Heart right ventricle (tissue), 16 donors: ENCODE measurements at places on chromosomes 6 and 20. TPM values are rescaled to one million over a fixed set of nuclear protein-coding genes. Genes with fewer than 3 reads are reported as not detected.

GRCh38 chr6:139828751-139829519, 454.5 kb upstream of the CITED2 start:
- DNase-seq: no peak

- DNase-seq: no peak
Measured at GRCh38 chr6:56927538-56928453, 27.1 kb upstream of the BEND6 start.

Gene MYL9
- 2,051 TPM for total RNA-seq

DNA sequence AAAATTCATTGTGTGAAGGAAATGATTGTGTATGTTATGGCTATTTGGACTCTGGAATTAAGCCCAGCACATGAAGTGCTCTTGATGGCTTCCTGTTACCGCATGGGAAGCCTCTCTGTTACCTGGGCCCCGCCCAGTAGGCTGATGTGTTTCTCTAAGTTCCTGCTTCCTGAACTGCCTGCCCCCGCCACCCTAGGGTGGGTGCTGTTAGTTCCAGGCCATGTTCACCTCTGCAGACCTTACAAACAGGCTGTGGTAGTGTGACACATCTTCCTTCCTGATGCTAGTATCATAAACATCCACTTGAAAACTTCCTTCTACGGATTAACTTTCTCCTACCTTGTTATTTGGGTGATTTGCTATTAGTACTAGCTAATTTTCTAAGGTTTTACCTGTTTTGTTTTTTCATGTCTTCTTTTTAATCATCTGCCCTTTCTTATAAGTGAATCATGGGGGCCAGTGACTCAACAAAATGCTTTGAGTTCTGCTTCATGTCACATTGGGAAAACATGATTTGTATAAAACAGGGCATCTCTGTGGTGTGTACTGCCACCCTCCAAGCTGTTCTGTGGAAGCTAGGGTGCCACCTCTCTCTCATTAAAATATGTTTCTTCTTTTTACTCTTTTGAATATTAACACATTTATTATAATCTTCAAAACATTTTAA, 40.6 kb downstream of the SH3BGRL2 start:
- peak; percentile 21 for DNase-seq

- no peak for DNase-seq
Measured at GRCh38 chr6:93366506-93366905, 52.9 kb downstream of the EPHA7 start.

Gene RUNX2
- total RNA-seq: 3.0 TPM

- no peak for DNase-seq
Measured at GRCh38 chr6:51569594-51569993, 517.8 kb downstream of the PKHD1 start.

DNA sequence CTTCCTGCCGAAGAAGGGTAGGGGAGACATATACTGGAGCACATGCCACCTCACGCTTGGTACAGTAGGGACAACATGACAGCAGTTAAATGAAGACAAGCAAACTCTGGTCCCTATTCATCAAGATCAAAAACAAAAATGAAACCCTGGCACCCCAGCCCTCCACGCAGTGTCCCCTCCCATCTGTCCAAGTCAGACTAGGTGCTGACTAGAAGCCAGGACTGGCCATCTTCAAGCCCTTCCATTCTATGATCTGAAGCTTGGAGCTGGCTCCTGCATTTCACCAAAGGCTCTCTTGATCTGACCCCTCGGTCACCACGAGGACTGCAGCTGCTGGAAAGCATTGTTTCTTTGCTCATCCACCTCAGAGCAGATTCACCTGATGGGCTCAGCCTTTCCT, 158.9 kb upstream of the GGTLC1 start:
- DNase-seq: no peak

GRCh38 chr6:134352786-134353480, 35.0 kb upstream of the SGK1 start:
- DNase-seq: no peak

DNA sequence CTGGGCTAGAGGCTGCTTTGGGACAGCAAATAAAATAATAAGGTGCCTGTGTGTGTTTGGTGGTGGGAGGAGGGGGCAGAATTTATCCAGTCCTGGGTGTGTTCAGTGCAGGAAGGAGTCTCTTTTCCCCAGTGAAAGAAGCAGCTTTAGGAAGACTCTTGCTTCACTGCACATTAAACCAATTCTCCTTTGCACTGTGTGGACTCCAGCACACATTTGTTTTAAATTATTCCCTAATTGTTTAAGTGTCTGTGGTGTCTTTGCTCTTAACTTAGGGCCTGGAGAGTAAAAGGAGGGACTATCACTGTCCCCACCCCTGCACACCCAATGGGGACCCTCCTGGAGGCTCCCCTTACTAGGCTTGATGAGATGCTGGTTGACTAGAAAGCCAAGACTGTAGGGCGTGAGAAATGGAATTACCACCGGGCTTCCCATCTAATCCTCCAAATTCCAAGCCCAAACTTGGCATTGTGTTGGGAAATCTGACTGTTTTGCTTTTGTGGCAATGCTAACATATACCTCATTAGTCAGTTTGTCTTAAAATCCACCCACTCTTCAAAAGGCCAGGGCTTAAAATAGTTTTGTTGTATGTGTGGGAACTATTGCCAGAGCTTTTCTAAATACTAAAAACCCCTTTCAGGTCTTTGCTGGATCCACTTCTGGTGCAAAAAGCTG, 13.5 kb upstream of the DAAM2 start:
- no peak for DNase-seq

Gene KLHDC3
- total RNA-seq: 165 TPM

DNA sequence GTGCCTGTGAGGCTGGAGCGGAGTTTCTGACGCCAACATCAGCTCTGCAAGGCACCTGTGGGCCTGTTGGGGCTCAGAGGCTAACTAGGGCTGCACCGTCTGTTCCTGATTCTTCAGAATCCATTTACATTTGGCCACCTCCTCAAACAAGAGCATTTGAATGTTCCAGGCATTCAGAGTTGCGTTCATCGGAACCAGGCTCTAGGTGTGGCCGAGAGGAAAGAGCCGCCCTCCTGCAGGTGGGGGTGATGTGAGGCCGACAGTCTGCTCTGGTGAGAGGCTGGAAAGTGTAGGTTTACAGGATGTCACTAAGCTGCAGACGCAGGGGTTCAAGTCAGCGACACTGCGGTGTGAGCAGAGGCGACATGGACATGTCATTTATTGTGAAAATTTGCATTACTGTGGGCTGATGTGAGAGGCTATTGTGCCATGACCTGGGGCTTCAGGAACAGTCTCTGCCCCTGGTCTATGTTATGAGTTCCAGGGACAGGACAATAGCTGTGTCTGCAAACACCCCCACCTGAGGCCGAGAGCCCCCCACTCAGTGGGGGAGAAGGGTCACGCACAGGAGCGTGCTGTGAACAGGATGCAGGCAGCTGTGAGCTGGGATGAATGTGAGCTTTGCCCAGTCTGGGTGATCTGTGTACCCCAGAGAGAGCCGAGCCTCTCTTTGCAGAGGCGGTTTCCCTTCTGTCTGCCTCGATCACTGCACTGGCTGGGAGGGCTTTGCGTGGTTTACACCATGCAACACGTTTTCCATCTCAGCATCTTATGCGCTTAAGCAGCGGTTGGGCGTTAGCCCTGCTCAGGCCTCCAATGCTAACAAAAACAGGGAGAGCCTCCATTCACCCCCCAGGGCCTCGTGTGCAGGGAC, 21.1 kb downstream of the SLCO4A1 start:
- DNase-seq: no peak

DNA sequence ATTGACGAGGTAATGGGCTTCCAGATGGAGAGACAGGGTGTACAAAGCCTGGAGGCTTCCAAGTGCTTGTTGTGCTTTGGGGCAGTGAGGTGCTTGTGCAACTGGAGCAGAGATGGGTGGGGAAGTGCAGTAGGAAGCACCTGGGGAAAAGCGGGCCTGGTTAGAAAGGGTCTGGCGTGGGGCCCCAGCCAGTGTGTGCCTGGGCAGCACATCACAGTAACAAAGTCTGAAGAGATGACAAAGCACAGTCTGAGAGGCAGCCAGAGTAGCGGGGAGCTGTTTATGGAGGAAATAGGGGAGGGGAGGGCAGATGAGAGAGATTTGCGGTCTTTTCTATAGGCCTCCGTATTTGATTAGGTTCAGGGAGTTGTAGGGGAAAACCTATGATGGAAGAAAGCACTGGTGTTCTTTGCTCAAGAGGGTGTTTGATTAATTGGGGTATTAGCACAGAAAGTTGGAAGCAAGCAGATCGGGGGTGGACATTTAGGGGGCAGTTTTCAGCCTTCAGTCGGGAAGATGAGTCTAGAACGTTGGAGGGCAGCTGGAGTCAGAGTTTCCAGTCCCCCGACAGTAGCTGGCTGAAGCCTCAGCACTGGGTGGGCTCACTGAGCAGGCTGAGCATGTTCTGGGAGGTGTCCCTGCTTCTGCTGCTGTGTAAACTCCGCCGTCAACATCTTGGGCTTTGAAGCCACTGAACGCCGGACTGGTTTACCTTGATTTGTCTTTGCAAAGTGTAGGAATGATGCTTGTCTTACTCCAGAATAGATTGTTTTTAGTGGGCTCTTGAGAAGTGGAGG, 15.5 kb upstream of the MROH8 start:
- no peak for DNase-seq

DNA sequence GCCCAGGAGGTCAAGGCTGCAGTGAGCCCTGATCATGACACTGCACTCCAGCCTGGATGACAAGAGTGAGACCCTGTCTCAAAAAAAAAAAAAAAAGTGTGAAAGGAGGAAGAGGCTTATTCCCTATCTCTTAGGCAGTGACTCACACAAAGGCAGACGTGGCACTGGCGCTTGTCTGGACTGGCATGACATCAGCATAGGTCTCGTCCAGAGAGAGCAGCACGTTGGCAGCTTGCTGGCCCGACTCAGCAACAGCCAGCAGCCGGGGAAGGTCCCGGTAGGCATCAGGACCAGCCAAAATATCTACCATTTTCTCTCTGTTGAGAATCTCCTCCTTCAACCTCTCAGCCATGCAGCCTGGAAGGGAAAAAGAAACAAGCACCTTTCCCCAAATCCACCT, 14.1 kb downstream of the CDK5RAP1 start:
- peak; percentile 47 for DNase-seq

GRCh38 chr20:45940053-45940452, 5.6 kb downstream of the PCIF1 start:
- no peak for DNase-seq

DNA sequence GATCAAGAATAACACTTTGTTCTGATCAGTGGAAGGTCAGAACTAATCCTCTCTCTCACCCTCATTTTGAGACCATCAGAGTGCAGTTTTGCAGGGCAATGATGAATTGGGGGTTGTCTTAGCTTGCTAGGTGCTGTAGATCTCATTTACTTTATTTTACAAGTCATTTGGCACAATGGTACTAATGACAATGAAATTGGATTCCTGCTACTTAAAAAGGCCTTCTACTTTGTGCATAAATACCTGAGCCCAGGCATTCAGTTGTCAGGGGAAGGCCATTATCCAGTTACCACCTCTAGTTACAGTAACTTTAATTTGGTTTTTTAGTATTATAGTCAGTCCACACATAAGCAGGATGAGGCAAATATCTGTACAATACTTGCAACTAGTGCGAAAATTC, 240.0 kb downstream of the HDGFL1 start:
- no peak for DNase-seq

DNA sequence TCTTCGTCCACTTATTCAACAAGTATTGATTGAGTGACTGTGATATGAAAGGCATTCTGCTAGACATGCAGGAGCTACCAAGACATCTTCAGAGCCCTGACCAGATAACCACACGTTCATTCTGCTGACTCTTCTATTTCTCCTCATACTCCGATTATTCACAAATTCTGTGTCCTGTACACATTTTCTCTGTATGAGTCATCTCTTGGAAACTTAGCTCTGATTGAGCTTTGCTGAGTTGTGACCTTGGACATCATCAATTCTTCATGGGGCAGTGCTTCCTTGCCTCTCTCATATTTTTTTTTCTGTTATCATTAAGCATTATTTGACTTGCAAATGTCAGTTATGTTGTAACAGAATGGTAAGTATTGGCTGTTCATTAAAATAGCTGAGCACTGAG, 351.6 kb upstream of the CNR1 start:
- no peak for DNase-seq

GRCh38 chr6:27924179-27924578, 12.0 kb upstream of the OR2B2 start:
- no peak for DNase-seq

Gene TAGAP
- total RNA-seq: 0.81 TPM

DNA sequence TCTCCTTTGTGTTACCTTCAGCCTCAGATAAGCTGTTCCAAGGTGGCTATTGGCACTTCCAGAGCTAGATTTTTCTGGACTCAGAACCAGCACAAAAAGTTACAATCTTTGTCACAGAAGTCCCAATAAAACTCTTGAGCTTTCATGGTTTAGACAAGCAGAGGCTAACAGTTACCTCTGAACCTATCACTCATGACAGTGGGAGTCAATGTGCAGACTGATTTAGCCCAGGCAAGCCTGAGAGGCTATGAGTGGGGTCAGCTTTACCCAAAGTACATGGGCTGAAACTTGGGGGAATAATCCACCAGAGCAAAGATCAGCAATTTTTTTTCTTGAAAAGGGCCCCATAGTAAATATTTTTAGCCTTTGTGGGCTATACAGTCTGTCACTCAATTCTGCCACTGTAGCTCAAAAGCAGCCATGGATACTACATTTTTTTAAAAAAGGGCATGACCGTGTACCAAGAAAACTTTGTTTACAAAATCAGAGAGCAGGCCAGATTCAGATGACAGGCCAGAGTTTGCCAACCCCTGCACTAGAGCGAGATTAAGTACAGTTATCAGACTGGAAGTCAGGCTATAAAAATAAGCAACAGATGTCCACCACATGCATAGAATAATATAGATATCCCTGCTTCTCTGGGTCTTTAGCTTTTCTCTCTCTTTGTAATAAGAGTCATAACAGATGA, 20.0 kb downstream of the CCN2 start:
- no peak for DNase-seq

DNA sequence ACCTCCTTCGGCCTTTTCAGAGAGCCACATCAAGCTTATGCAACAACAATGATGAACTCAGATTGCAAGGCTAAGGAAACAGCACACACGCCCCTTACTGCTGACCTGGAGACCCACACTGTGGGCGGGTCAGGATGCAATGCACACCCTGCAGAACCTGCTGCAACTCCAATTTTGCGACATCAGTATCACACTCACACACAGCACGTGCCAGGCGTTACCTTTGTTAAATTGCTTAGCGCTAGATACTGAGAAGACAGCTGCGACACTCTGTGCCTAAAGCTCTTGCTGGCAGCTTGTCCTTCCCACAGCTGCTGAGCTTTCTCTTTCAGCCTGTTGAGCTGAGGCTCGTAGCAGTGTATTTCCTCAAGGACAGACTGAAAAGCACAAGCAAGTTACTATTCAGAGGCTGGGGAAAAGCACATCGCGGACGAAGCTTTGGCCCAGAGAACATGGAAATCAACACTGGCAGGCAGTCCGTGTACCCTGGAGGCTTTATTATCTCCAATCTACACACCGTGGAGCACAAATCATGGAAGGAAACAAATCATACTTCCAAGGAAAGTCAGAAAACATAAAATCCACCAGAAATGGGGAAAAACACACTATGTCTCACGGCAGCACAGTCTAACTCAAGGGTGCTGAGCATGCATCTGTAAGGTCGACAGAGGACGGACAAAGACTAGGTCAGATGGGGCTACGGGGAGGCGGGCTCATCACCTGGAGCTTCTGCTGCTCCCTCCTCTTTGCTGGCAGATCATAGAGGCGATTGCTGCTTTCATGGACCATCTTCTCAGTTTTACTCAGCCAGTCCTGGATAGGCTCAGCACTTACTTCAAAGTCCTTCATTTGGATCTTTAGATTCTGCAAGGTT, 268.2 kb downstream of the SYNE1 start:
- peak; percentile 59 for DNase-seq
